ENCODE measurements at places on chromosomes 2 and 18.

- no peak for DNase-seq
Observed at GRCh38 chr18:26926066-26926675, 60.7 kb upstream of the AQP4 start.

GRCh38 chr2:191565647-191566198 is 112.2 kb upstream of the NABP1 start:
- no peak for DNase-seq

GRCh38 chr2:178109813-178110212 is 2.4 kb upstream of the RBM45 start:
- peak; percentile 10 for DNase-seq

DNA sequence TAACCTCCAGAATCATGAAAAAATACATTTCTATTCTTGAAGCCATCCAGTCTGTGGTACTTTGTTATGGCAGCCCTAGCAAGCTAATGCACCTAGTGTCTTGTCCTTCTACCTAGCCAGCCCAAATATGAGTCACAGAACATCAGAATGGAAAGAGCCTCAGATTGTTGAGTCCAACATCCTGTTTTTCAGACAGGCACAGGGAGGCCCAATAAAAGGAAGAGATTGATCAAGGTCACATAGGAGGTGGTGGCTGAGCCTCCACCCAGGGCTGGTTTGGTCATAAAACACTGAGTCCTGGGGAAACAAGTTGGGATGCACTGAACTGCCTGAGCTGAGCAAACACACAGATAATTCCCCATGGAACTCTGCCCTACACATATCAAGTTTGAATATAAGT is 195.5 kb downstream of the TTC32 start:
- DNase-seq = no peak

DNA sequence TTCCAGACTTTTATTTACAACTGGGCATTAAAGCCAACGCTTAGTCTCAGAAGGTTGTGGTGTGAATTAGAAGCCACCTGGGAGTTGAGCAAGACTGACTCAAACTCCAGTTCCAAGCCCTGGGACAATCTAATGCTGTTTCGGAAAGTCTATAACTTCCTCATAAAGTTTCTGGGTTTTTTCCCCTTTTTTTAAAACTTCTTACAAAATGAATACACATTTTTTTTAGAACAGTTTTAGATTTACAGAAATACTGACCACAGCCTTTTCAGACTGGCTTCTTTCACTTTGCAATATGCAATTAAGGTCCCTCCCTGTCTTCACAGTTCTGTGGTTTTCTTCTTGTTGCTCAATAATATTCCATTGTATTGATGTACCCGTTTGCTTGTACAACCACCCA is 115.9 kb upstream of the TWIST2 start:
- no peak for DNase-seq

- no peak for DNase-seq
Observed at GRCh38 chr18:14922031-14922430, 174.1 kb downstream of the ANKRD30B start.

- DNase-seq = no peak
Observed at GRCh38 chr2:226611944-226612318, 187.7 kb downstream of the IRS1 start.

DNA sequence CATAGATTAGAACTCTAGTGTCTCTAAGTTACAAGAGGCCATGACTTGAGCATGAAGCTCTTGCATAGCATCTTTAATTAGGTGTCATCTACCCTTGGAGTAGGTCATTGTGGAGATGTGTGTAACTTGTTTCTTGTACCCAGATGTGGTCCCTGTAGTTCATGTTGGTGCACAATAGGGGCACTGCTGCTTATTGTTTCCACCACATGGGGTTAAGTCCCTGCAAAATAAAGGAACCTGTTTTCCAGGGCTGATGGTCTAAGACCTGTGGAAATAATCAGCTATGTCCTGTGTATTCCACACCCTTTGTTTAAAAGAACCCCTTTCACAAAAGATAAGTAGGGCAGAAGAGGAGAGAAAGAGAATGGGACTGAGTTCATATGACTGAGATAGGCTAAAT is 28.6 kb downstream of the ASXL3 start:
- no peak for DNase-seq

DNA sequence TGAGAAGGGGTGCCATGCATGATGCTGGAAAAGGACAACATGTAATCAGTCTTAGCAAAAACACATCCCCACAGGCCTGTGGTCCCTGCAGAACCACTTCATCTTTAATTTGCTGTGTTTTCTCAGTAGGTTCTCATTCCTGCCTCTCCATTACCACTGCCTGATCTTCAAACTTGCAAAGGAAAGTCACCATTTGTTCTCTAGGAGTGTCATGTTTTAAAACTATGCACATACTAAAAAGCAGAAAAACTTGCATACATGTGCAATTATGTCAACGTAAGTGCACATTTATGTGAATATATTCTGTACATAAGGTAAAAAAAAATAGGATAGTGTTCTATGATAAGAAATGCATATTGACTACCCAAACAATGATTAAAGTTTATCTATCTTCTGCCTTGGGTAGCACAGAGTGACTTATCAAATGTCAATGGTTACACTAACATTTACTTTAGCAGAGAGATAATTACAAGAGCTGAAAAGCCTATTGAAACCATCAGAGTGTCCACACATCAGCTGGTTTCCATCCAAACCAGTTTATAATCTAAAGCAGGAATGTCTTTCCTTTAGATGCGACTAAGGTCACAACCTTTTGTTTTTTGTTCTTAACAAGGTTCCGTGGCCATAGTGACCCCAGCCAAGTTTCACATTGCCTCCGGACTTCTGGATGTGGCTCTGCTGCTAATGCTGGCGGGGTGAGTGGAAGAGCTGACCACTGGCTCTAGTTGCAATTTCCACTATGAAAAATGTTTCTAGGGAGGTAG is 58.7 kb upstream of the RMDN2 start:
- no peak for DNase-seq

- no peak for DNase-seq
Observed at GRCh38 chr2:73128841-73129535, 16.2 kb upstream of the RAB11FIP5 start.

GRCh38 chr18:54736981-54737380 is 91.3 kb upstream of the RAB27B start:
- DNase-seq = no peak

DNA sequence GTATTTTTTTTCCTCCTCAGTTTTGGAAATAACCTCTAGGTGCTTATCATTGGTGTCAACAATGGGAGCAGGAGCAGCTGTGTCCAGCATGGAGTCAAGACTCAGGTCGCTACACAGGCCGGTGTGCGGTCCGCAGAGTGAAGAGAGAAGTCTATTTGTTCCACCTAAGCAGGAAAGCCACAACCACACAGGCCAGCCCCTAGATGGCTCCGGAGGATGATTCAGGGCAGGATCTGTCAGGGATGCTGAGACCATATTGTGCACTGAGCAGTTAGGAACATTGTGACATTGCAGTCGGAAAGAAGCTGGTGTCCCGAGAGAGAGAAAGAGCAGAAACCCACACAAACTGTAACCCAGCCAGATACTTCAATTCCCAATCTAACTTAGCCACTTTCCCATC is 136.9 kb downstream of the GAREM1 start:
- DNase-seq = no peak

GRCh38 chr18:29430416-29430815 is 1253.5 kb upstream of the CDH2 start:
- no peak for DNase-seq

DNA sequence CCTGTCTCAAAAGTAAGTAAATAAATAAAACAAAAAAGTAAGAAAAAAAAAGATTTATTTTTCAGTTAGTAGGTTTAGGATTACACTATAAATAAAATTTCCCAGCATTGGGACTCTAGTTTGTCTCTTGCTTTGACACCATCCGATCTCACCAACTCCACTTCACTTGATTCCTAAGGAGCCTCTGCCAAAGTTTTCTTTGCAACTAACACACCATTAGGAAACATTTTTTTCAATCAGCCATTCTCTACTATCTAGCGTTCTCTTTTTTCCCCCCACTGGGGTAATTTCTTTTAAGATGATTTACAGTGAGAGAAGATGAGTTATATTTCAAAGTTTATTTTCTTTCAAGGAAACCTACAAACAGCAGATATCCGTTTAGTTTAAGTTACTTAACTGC is 10.6 kb upstream of the NEMP2 start:
- no peak for DNase-seq

GRCh38 chr2:232295971-232296370 is 82.6 kb upstream of the ALPP start:
- DNase-seq = no peak

DNA sequence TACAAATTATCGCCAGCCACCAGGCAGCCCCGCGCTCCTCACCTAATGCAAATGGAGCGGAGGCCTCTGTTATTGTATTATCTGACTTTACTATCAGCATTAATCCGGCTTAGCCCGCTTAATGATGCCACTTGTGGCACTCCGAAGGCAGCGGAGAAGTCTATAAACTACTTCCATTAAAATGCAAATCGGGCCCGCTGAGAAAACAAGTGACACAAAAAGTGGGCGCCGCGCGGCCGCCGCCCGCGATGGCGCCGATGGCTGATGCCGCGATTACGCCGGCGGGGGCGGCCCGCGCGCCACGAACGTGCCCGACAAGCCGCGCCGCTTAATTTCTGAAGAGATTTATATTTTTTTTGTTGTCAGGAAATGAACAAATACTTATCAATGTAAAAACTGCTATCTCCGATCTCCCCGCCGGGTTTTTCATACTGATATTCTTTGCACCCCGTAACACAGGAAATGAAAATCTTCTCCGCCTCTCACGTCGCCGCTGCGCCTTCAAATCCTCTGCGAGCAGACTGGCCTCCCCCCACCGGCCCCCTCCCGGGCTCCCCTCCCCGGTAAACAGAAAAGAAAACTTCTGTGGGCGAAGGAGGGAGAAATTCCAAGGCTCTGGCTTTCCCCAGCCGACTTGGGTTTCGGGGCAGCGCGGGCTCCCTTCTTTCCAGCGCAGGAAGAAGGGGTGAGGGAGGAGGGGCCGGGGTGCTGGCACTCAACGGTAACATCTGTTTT is 221.8 kb downstream of the INSIG2 start:
- no peak for DNase-seq

DNA sequence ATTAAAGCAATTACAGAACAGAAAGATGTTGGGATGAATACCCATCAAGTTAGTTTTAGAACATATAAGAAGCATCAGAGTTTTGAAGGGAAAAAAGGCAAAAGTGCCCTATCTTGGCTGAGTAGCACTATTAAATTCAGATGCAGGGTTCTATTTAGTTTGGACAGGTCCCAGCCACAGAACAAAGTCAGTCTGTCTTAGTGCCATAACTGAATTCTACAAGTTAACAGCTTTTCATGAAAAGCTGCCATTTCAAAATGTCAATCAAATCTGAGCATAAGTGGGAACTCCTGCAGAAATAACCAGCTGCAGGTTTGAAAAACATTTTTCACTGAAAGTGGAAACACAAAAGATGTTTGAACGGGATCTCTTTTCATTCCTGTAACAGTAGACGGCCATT is 160.4 kb downstream of the SRBD1 start:
- no peak for DNase-seq

- peak; percentile 41 for DNase-seq
Observed at GRCh38 chr2:187403568-187404260, 44.3 kb downstream of the CALCRL start.

GRCh38 chr2:233061591-233062450 is 1.7 kb downstream of the INPP5D start:
- DNase-seq = no peak

GRCh38 chr2:106195981-106196380 is 1.9 kb upstream of the UXS1 start:
- no peak for DNase-seq

- peak; percentile 50 for DNase-seq
Observed at GRCh38 chr18:4106407-4107033, 348.6 kb downstream of the DLGAP1 start.

- DNase-seq = no peak
Observed at GRCh38 chr18:10771053-10771709, 245.4 kb downstream of the NAPG start.

DNA sequence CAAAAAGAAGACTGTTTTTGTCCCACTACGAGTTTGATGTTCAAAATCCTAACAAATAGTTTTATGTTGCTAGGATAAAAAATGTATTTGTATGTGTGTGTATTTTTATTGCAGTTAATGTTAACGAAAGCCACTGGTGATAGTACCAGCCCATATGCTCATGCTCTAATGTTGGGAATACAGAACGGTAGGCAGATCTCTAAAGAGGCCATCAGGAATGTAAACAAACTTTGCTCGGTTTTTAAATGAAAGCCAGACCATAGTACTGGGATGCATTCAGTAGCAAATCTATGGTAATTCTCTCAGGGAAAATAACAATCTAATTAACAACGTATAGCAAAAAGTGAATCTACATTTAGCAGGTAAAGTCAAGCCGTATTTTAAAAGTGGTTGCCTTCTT is 208.1 kb downstream of the NEDD4L start:
- no peak for DNase-seq
